ENCODE measurements at places on chromosomes 2 and 18.

DNA sequence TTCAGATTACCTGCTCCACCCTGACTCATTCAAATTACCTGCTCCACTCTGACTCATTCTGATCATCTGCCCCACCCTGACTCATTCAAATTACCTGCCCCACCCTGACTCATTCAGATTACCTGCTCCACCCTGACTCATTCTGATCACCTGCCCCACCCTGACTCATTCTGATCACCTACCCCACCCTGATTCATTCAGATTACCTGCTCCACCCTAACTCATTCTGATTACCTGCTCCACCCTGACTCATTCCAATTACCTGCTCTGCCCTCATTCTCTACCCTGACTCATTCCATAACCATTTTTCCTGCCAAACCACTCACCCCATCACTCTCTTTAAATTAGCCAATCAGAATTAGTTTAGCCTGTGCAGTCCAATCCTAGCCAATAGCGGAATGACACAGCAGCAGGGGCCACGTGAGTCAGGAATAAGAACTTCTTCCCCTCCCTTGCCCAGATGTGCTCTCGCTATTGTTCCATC is 26.2 kb downstream of the CFAP53 start:
- no peak for DNase-seq

GRCh38 chr18:59060551-59060950 is 79.1 kb upstream of the SEC11C start:
- DNase-seq: no peak

DNA sequence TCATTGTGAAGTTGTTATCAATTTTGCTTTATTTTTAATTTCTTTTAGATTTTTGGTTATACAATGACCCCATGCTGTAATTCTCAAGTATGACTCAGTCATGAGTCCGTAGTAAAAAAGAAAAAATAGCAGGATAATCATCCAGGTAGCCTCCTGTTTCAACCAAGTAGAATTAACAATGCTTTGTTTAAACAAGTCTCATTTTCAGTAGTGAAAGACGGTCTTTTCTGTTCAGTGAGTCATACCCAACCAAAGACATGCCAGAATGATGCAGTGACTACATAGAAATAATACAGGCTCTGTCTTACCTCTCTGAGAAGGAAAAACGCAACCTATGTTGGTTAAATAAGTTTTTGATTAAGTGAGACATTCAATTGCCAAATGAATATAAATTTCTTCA is 67.8 kb upstream of the DSC1 start:
- peak; percentile 58 for DNase-seq

DNA sequence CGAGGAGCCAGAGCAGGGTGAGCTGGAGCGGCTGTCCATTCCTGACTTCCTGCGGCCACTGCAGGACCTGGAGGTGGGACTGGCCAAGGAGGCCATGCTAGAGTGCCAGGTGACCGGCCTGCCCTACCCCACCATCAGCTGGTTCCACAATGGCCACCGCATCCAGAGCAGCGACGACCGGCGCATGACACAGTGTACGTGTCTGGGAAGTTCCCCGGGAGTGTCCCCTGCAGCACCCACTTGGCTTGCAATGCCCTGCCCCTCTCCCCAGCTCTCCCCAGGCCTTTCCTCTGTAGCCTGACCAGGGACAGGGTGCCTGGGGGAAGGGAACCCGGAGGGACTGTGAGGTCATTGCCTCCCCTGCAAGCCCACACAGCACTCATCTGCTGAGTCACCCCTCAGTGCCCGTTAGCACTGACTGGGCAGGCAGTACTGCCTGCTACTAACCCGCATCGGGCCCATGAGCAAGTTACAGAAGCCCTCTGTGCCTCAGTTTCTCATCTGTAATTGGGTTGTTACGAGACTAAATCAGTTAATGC is 29.4 kb upstream of the GMPPA start:
- DNase-seq: peak; percentile 74

- DNase-seq: peak; percentile 44
Observed at GRCh38 chr2:179338681-179339080, 74.0 kb upstream of the SESTD1 start.

- DNase-seq: no peak
Observed at GRCh38 chr18:11468617-11469016, 140.8 kb upstream of the SLC35G4 start.

GRCh38 chr2:74097574-74097973 is 50.1 kb downstream of the BOLA3 start:
- DNase-seq: no peak

- DNase-seq: no peak
Observed at GRCh38 chr2:54813584-54813983, 90.1 kb downstream of the EML6 start.

- DNase-seq: no peak
Observed at GRCh38 chr18:78583739-78584458, 395.7 kb upstream of the SALL3 start.

DNA sequence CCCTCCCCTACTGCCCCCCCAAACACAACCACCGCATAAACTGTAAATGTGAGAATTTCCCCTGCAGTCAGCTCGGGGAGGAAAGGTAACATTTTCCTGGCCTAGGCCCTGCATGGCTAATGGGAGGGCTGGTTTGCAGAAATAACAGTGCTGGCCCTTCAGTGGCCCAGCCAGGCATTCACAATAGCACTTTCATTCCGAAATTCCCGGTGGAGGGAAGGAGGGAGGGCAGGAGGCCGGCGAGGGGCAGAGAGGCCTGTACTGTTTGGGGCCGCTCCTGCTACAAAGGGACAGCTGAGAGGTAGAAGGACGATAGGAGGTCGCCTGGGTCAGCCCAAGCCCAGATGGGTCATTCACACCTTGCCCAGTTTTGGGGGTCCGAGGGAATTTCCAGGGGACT is 11.3 kb downstream of the CYP26B1 start:
- no peak for DNase-seq

DNA sequence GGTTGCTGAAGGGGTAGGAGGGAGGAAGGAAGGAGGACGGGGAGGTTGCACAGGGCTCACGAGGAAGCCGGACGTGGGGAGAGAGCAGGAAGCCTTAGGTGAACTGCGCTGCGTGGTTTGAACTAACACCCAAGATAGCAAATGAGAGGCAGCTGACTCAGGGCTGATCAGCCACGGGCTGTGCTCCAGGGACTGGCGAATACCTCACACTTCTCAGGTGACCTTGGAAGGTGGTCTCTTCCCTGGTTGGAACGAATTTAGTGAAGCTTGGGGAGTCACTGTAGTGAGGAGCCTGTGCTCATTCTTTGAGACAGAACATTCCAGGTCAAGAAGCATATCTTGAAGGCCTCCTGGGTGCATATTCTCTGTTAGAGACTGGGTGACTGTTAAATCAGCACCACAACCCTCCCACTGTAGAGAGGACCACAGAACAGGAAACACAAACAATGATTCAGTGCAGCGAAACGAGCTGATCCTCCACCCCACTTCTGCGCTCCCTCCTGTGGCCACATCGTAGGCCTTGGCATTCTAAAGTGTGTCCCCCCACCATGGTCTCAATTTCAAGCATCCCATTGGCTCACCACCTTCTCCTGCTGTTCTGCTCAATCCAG is 33.8 kb downstream of the TOGARAM2 start:
- peak; percentile 69 for DNase-seq

DNA sequence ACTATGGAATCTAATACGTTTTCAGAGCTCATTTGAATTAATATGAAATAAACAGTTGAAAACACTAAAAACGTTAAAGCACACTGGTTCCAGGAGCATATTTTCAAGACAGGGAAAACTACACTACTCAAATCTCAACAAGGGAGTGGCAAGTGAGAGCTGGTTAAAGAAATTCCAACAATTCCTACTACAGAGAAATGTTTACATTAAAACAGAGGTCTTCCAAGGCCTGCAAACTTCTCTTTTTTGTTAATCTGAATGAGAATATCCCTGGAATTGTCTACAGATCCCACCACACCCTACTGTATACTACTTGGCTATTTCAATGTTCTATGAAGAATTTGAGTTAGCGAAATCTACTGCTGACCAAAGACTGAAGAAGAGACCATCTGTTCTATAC is 231.5 kb downstream of the ZEB2 start:
- no peak for DNase-seq

- no peak for DNase-seq
Observed at GRCh38 chr2:118224895-118225311, 136.6 kb downstream of the INSIG2 start.

- peak; percentile 95 for DNase-seq
Observed at GRCh38 chr18:68840554-68841263, 42.8 kb downstream of the CCDC102B start.

DNA sequence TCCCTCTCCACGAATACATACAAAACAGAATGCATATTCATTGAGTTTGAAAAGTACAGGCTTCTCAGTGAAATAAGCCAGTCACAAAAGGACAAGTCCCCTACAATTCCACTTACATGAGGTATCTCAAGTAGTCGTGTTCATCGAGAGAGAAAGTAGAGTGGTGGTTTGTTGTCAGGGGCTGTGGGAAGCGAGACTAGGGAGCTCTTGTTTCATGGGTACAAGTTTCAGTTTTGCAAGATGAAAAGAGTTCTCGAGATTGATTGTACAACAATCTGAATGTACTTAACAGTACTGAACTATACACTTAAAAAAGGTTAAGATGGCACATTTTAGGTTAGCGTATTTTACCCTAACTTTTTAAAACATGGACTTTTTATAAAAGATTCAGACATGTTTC is 71.5 kb upstream of the TTC39C start:
- DNase-seq: no peak

- DNase-seq: peak; percentile 80
Observed at GRCh38 chr2:112712903-112713584, 7.8 kb upstream of the NT5DC4 start.

GRCh38 chr18:12085786-12086185 is 7.9 kb upstream of the ANKRD62 start:
- DNase-seq: no peak

DNA sequence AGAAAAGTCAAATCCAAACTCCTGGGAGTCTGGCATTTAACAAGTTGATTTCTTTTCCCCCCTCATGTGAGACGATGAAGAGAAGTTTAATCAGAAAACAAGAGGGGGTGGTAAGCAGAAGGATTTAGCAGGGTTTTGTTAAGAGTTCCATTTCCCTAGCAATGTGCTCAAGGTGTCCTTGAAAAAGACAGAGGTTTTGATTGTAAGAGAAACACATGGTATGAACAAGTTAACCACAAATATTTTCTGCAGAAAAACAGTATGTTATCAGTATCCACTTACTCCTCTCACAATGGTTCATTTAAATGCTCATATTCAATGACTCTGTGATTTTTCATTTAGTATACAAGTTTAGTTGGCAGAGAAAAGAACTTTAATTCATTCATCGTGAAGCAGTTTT is 26.8 kb downstream of the LAMA1 start:
- peak; percentile 87 for DNase-seq

DNA sequence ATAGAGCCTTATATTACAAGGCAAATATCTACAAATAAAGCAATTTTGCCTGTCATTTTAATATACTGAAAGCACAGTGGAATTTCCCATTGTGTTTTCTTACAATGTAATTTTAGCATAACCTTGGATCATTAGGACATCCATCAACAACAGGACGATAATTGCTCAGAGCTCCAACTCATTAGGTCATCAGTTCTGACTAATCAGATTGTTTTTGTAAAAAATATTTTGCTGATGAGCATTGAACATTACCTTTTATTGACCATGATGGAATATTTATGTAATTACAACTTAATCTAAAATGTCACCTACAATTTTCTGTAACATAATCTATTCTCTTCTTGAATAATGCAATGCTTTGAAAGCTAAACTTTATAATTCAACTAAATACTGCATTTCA is 215.3 kb upstream of the DSEL start:
- peak; percentile 41 for DNase-seq

- DNase-seq: no peak
Observed at GRCh38 chr2:161315380-161315779, 7.2 kb downstream of the PSMD14 start.

- peak; percentile 37 for DNase-seq
Observed at GRCh38 chr2:190537765-190538164, 3.2 kb upstream of the NEMP2 start.

- no peak for DNase-seq
Observed at GRCh38 chr2:42937171-42937875, 144.9 kb upstream of the HAAO start.

DNA sequence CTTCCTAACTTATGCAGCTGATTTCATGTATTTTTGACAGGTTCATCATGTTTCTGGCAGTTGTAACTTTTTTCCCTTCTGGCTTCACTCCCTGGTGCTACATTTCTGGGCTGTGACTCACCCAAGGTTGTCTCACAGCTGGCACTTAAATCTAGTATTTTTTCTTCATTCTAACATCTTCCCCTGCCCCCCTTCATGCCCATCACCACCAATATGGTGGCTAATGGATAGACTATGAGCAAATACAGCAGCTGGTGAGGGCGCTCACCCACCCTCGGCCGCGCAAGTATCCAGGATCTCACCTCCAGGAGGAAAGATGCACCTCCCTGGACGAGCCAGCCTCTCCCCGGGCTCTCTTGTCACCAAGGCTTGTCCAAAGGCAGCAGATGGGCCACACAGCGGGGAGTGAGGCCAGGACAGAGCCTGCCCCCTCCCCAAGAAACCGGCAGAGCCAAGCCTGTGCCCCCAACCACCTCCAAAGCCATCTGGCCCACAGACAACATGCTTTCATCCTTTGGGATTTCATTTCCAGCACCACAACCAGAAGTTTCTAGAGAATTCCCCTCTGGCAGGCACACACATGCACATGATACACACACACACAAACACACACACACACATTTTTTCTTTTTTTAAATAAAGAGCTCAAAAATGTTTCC is 39.1 kb downstream of the ATOH8 start:
- DNase-seq: peak; percentile 86

- no peak for DNase-seq
Observed at GRCh38 chr2:98654699-98655495, 46.5 kb downstream of the UNC50 start.

DNA sequence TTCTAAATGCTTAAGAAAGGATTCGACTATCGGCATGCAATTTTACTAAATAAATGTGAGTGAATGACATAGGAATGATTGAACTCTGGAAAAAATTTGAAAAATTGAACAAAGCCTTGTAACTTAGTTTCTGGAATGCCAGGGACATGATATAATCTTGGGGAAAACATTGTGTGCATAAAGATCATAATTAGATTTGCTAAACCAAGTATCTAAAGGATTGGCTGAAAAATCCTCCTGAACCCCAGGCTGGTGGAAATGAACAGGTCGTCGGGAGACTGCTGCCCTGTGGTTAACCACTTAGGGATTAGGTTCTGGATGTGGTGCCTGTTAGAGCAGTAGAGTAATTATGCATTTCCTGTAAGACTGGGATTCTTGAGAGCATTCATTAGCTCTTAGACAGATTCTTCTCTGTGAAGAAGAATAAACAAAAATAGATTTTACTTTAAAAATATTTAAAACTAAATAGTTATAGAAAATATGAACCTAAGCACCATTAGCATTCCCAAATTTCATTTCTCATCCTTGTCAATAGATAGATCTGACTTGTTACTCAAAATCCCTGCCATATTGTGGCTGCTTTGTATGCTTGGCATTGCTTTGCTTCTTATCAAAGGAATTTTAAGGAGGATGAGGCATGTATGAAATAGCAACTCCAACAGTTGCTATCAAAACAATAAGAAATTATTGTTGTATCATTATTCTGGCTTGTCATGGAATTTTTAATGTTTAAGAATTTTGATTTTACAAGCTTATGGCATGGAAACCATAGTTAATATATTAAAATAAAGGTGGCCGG is 55.9 kb downstream of the LYPD6B start:
- DNase-seq: peak; percentile 93
